ENCODE measurements at places on chromosomes 11 and 22.

DNA sequence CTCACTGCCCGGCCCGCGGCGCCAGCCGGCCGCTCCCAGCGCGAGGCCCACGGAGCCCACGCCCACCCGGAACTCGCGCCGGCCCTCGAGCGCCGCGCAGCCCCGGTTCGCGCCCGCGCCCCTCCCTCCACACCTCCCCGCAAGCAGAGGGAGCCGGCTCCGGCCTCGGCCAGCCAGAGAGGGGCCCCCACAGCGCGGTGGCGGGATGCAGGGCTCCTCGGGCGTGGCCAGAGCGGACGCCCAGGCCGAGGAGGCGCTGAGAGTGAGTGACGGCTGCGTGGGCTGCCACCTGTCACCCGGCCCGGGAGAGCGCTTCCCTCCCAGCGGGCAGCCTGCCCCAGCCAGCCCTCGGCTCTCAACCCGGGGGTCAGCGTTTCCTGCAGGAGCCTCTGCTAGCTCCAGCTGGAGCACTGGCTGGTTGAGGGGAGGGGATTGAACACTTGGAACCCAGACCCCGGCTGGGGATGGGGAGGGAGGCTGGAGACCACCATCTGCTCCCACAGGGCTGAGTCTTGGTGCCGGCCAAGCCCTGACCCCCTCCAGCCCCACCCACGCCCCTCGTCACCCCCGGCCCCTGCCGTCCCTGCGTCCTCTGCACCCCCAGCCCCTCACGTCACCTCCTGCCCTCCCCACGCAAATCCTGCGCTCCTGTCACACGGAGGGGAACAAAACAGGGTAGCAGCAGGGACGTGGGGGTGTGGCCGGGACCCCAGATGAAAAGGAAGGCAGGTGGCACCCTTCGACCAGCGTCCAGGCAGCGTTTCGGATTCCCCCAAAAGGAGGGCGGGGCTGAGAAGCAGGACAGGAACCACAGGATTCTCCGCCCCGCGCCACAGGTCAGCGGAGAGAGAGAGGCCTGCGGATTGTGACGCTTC, 157.0 kb downstream of the BRD1 start:
- no peak for DNase-seq

DNA sequence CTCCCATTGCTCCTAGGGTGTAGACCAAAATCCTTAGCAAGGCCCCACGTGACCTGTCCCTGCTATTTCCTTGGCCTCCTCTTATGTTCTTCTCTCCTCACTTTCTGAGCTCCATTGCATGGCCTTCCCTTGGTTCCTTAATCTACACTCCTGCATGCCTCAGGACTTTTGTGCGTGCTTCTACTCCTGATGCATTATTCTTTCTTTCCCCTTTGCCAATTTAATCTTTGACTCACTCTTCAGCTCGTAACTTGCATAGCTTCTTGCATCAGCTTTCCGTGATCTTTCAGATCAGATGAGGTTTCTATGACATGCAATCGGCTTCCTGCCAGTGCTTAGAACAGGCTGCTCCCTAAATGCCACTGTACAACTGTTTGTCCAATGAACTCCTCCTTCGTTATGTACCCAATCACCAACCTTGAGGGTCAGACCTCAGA, 261.6 kb upstream of the CADM1 start:
- no peak for DNase-seq

GRCh38 chr11:3903207-3903896, 47.9 kb downstream of the STIM1 start:
- DNase-seq = no peak

DNA sequence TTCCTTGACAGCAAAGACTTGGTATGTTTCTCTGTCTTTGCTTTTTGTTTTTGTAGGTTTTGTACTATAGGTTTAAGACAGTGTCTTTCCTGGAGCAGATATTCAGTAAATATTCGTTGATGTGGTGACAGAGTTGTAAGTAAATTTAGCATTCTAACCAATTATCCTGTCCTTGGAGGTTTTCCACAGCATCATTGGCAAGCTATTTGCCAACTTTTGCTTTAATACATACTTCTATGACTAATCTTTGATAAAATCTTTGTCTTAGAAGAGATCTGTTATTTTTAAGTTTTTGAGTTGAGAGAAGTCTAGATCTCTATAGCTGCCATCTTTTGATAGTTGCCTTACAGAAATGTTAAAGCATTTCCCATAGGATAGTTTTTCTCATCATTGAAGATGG, 3.8 kb downstream of the USP47 start:
- no peak for DNase-seq

DNA sequence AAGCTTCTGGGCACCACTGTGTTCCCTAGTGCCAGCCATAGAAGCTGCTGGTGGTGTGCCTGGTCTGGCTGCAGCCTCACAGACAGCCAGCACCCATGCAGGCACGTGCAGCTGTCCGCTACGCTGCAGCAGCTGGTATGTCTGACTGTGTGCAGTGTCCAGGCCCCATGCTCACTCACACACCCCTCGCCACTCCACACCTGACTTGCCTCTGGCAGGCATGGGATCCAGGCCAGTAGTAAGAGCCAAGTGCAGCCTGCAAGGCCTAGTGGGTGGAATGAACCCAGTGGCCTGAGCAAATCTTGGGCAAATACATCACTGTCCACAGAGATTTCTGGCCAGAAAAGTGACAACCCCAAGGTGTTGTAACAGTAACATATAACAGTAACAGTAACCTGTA, 111.9 kb downstream of the ARHGAP20 start:
- DNase-seq = no peak
